ENCODE measurements at places on chromosomes 13 and 19.

- DNase-seq = no peak
These were observed 7.1 kb upstream of the TOMM40 start for GRCh38 chr19:44883922-44884321.

GRCh38 chr19:15937771-15938170, 3.4 kb upstream of the CYP4F11 start:
- no peak for DNase-seq

DNA sequence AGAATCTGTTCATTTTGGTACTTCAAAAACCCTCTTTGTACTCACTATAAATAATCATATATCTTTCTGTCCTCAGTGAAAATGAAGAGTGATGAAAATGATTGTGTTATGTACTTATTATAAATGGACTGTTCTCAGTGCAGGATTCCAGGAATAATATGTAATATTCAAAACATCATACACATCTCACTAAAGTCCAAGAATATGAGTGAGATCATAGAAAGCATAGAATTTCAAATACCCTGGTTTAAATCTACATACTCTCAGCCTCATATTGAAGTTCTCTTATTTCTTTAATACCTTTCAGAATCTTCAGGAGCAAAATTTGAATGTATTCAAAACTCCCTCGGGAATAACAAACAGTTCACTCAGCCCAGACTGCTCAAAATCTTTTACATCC, 868.0 kb downstream of the SLITRK6 start:
- no peak for DNase-seq

GRCh38 chr19:50873056-50873455, at the start of gene KLK2:
Gene KLK2, plus strand, starts transcription at chr19:50873439. Its CDS starts 35 bp downstream, at chr19:50873474.
- DNase-seq = no peak

GRCh38 chr19:13024126-13024950, 29.1 kb downstream of the NFIX start:
- no peak for DNase-seq

GRCh38 chr13:42967660-42968059, 24.4 kb downstream of the EPSTI1 start:
- no peak for DNase-seq

DNA sequence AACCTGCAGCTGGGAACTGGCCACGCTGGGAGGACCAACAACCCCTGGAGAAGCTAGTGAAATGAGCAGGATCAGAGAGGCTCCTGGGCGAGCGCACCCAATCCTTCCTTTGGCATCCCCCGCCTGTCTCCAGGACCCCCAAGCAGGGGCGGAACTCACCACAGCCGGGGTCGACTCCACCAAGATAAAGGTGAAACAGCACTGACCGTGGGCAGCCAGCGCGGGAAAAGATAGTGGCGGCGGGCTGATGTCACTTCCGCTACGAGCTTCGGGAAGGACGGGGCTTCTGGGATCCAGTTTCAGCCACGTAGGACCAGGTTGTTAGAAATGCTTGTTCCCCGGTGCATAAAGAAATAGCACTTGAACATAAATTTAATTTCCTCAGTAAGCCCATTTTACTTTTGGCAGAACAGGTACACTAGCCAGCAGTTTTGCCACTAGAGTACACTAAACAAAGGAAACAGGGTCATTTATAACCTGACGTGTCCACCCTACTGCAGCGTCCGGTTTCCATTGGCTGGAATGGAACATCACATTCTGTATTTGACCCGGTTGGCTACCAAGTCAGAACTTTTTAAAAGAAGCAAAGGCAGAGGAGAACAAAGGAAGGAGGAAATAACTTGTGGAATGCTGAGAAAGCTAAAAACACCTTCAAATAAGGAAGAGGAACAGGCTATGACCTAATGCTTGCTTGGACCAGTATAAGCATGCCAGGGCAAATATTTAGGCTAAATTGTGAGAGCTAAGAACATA, 25.5 kb upstream of the ZNF562 start:
- DNase-seq = no peak
